ENCODE measurements at places on chromosomes 7 and 10.

DNA sequence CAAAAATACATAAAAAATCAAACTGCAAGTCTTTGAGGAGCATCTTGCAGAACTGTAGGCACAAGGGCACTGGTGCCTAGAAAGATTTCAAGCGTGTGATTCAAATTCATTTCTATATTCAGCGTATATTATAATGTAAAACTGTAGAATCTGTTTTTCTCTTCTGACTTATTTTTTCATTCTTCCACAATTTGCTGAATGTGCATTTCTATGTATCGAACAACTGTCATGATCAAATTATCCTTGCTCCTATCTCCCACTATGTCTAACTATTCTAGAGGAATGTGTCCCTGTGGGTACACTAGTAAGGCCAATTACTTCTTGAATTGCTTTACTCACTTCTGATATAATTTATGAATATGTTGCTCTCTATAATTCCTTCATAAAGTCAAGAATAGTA lies 283.0 kb upstream of the MAGI2 start:
- DNase-seq = no peak

DNA sequence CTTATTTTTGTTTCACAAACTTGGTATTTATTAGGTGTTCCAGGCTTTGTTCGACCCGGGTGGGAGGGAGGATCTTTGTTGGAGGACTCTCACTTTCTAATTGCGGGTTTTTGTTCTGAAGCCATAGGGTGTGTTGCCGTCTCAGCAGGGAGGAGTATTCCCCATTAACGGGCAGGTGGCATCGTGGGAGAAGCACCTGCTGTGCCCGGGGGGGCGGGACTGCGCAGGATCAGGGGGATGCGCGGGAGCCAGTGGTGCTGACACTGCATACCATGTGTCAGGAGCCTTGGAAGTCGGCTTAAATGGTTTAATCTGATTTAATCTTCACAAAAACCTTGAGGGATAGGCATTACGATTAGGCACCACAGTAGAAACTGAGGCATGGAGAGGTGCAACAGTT lies 113.0 kb downstream of the MGMT start:
- no peak for DNase-seq

- no peak for DNase-seq
These were observed 125.5 kb downstream of the PON1 start for GRCh38 chr7:95198863-95199262.

GRCh38 chr7:141640239-141640840 lies 61.6 kb downstream of the DENND11 start:
- DNase-seq = no peak

GRCh38 chr10:78434886-78435285 lies 401.2 kb downstream of the RPS24 start:
- no peak for DNase-seq

DNA sequence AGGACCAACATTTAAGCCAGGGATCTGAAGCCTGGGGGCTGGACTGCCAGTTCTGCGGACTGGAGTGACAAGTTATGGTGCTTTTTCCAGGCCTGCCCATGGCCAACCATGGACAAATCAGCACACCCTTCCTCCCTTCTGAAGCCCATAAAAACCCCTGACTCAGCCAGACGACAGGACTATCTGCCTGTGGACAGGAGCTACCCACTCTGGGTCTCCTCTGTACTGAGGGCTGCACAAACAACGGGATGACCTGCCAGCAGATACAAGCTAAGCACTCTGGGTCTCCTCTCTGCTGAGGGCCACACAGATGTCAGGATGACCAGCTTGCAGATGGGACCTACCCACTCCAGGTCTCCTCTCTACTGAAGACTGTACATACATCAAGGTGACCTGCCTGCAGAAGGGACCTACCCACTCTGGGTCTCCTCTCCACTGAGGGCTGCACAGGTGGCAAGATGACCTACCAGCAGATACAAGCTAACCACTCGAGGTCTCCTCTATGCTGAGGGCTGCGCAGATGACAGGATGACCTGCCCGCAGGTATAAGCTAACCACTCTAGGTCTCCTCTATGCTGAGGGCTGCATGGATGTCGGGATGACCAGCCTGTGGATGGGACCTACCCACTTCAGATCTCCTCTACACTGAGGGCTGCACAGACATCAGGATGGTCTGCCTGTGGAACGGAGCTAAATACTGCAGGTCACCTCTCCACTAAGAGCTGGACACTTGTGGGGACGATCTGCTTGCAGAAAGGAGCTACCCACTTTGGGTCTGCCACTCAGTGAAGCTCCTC lies 110.1 kb upstream of the GPR22 start:
- DNase-seq = no peak

DNA sequence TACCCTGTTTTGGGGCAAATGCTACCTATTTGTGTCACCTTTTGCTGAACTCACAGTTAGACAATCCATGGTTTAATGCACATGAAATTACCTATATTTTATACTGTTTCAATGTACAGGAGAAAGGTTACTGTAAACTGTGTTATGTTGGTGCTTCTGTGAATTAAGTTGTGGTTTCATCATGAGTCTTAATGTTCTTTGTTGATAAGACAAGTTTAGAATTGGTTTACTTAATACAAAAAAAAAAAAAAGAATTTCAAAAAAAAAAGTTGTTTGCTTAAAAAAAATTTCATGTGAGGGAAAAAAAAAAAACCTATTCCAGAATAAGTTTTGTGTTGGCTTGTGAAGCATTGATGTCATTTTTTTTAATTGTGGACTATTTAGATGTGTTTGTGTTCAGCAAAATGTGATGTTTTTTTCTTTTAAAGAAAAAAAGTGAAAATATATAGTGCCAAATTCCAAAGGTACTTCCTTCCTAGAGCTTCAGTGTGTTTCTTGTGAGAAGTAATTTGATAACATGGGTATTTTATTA lies 280.3 kb downstream of the USP6NL start:
- DNase-seq = no peak

DNA sequence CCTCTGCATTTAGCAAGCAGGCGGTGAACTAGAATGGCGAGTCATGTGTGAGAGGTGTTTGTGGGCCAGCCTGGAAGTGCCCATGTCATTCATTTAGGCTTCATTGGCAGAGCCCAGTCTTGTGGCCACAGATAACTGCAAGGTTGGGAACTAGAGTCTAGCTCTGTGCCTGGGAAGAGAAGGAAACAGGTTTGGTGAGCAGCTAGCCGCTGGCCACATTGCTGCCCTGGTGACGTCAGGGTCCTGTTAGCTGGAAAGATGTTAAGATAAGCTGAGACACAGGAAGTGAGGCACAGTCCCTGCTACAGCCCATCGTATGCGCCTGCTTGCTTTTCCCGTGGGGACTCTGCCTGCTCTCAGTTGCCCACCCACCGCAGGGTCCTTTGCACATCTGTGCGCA lies 185.5 kb downstream of the CAMK1D start:
- no peak for DNase-seq

- no peak for DNase-seq
These were observed 10.1 kb upstream of the MNX1 start for GRCh38 chr7:157020514-157021070.

DNA sequence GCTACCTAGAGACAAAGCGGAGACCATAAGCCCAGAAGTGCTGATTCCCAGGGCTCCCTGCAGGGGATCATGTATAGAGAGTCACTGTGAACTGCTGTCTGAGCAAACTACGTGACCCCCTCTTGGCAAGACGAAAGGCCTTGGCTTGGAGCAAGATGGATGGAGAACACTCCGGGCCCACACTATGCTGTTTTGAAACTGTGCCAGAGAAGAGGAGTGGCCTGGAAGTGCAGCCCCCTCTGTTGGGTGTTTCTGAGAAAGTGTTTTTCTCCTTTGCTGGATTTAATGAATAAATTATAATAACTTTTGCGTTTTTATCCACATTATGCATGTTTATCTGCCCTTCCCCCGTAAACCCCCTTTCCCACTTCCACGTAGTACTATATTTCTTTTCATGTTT lies 639.3 kb upstream of the GALNT17 start:
- DNase-seq = no peak

- no peak for DNase-seq
These were observed 17.5 kb downstream of the DNAJC9 start for GRCh38 chr10:73229567-73229966.

GRCh38 chr10:49429458-49429857 lies 33.6 kb upstream of the DRGX start:
- DNase-seq = no peak

Data from pons (tissue), 1 donor.